ENCODE measurements at places on chromosomes 2 and 18.

- DNase-seq = no peak
Observed at GRCh38 chr2:43832457-43832856, 6.2 kb downstream of the ABCG5 start.

- DNase-seq = no peak
Observed at GRCh38 chr2:144694456-144694855, 174.5 kb upstream of the ZEB2 start.

DNA sequence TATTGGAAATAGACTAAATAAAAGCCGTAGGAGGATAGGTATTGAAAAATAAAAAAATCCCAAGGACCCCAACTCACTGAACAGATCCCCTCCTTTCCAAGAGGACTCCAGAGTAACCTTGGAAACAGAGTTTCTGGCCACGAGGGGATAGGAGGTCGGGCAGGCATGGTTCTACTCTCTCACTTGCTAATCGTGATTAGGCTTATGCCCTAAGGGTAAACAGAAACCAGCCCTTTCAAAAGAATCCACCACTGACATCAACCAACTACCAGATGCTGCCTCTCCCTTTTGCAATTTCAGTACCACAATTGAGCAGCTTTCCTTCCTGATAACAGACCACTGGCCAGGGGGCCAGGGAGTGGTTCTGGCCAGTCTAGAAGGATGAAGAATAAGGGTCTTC lies 477.8 kb downstream of the EIPR1 start:
- DNase-seq = no peak

DNA sequence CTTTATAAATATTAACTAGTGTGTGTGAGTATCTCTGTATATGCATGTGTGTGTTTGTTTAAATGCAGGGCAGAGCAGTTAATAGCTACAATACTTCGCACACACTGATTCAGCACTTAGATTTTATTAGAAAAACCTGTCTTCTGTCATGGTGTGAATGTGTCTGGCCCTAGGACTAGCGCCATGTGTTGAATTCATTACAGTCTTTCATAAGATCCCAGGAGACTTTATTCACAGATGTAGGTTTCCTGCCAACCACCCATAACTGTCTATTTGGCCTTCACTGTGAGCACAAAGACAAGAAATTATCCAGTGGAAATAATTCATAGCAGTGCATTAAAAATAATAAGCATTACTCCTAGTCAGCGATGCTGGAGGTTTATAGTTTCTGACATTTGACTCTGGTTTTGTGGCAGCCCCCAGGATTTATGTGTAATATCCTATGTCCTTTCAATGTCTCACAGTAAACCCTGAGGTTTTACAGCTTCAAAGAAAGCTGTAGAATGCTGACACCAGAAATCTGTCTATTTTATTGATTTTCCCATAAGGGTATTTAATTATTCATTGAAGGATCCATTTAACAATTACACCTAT lies 93.9 kb downstream of the ZNF804A start:
- no peak for DNase-seq

- DNase-seq = peak; percentile 39
Observed at GRCh38 chr2:25274868-25275574, 66.7 kb downstream of the DNMT3A start.

GRCh38 chr2:38561691-38562090 lies 41.0 kb downstream of the HNRNPLL start:
- DNase-seq = no peak

DNA sequence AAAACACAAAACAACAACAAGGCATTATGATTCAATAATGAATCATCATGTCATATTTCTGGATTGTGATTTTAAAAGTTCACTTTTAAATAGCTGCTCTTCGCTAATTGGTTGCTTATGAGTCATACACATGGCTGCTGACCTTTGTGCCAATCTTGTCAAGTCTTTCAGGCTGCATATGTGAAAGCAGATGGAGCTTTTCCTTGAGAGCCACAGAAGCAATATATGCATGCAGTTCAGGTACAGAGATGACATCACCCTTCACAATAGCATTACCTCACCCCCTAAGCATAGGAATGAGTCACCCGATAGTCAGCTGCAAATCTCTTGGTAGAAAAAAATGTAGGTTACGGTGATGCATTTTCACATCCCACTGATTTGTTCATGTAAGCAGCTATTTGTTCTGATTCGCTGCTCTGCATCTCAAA lies 27.2 kb downstream of the EIF2AK3 start:
- DNase-seq = peak; percentile 2

DNA sequence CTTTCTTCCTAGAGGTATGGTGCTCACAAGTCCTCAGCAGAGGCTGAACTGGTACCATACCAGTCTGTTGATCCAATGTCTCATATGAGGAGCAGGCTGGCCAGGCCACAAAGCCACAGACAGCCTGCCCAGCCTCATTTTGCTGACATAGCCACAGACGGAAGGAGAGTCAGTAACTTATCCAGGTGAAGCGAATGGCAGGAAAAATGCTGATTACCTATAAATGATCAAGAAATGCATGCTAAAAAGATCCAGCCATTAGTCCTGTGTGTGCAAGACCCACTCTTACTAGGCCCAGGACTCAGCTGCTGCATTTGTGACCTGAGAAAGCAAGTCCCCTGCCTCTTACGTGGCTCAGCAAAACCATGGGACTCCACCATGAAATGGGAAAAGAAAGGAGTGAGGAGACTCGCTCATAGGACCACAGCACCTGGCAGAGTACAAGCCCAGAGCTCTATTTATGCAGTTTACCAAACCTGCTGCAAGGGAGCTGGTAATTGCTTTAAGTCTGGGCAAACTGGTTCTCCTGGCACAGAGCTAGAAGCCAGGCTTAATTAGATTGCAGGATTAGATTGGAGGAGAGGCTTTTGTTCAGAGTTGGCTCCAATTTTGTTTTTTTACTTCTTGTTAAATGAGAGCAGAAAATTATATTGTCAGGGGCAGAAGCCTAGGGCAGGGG lies 19.0 kb downstream of the RHOB start:
- no peak for DNase-seq

GRCh38 chr18:26439537-26439936 lies 108.8 kb downstream of the KCTD1 start:
- no peak for DNase-seq

- DNase-seq = no peak
Observed at GRCh38 chr18:35241448-35241804, 592 bp downstream of the ZNF397 start.

DNA sequence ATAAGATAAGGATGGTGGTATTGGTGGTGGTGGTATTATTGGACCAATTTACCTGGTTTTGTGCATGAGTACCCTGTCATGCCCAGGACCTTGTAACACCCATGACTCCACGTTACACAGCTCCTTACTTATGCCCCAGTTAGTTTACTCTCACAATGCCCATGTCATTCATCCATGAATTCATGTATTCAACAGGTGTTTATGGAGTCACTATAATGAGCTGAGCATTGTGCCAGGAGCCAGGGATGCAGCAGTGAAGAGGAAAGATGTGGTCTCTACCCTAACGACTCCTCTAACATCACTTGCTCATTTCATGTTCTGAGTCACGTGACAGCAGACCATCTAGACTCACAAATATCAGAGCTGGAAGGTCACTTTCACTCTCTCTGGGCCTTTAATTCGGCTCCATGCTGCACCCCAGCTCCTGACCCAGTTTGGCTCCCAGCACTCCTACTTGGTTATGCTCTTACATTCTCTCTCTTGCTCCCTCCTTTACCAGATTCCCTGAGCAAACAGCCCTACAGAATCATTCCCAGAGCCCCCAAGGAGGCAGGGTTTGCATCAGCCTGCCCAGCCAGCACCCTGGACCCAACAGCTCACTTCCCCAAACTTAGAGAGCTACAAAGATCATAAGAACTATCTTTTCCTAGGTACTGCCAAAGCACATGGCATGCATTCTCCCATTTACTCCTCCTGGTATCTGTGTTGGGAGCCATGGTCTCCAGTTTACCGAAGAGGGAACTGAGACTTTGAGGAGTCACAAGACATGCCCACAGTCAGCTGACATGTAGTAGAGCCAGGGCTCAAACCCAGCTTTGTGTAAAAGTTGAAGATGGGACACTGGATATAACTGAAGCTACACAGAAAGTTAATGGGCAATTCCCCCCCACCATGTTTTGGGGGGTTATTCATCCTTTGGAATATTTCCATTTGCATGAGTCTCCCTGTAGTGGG lies 449.9 kb downstream of the LRATD1 start:
- no peak for DNase-seq

GRCh38 chr2:102033031-102033749 lies 41.4 kb downstream of the IL1R2 start:
- DNase-seq = peak; percentile 23

DNA sequence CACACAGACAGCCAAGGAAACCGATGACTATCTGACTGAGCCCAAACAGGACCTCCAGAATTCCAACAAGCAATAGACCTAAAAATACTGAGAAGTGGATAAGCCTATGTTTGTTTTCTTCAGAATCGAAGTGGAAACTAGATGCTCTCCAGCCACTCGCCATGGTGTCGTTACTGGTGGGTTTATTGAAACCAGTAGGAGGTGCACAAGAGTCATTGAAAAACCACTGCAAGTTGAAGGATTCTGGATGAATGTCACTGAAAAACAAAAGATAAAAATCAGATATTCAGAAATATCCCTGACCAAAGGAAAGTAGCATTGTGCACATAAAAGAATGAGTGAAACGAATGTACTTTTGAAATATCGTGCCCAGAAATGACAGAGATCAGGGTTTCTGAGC lies 15.3 kb downstream of the TM4SF20 start:
- DNase-seq = no peak

GRCh38 chr2:16615687-16616615 lies 49.7 kb downstream of the CYRIA start:
- no peak for DNase-seq

GRCh38 chr18:29002747-29003146 lies 825.8 kb upstream of the CDH2 start:
- no peak for DNase-seq

DNA sequence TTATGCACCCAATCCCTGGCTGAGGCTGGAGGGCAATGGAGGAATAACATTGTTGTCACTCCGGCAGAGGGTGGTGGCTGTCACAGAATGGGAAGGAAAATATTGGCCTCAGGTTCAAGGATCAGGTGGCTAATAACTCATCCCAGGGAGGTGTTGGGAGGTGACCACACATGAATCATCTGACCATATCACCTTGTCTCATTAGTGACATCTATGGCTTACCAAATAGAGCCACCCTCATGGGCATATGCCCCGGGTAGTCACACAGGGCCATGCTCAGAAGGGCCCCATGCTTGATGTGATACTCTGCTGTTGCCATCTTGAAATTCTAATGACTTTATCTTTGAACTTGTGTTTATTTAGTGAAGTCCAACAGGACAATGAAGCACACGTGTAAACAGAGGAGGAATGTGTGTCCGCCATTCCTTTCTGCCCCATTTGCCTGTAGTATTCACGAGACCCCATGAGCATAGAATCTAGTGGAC lies 27.5 kb upstream of the HK2 start:
- no peak for DNase-seq

DNA sequence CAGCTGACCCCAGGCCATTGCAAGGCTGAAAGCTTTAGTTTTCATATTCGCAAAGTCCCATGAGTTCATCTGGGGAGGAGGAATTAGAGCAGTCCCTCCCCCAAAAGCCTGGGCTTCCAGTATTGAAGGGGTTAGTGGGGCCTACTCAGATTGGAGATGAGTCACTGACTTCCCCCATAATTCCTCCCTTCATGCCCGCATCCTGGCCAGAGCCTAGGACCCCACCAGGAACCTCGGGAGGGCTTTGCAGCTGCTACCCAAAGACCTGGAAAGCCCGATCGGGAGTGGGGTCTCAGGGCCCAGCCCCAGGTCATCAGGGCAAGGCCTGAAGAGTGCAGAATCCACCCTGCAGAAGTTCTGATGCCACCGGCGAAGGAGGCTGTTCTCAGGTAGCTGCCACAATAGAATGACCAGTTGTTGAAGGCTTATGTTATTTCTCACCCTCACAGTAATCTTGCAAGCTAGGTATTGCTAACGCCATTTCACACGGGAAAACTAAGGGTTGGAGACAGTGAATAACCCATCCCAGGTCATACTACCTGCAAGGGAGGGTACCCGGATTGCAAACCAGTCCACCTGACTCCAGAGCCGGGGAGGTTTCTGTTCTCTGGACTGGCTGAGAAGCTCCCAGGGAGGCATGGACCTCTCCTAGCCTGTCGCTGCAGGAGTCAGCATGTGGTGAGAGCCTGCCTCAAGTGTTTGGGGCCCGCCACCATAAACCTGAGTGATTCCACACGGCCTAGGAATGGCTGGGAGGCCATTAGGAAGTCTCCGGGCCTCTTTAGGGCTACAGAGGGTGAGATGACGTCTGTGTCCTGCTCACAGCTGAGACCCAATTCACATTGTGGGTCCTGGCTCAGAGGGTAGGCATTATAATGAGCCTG lies 5.8 kb upstream of the ARID5A start:
- no peak for DNase-seq

GRCh38 chr18:22840606-22841144 lies 92.5 kb upstream of the RBBP8 start:
- DNase-seq = no peak

DNA sequence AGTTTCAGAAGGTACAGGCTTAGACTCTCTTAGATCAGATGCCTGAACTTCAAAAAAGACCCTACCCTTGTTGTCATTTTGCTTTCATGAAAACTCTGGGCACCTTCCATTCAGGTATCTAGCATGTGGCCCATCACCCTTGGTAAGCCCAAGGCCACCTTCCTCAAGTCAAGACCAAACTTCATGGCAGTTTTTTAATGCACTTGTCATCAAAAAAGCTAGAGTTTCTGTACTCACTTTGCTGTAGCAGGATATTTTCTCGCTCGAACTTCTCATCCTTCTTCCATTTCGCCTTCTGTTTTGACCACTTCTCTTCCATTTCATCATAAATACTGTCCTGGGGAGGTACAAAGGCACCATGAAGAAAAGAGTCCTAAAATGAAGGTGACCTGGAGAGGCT lies 48.2 kb downstream of the FLACC1 start:
- no peak for DNase-seq

GRCh38 chr2:222806526-222807137 lies 54.2 kb upstream of the ACSL3 start:
- no peak for DNase-seq

GRCh38 chr18:48399303-48400075 lies 9.7 kb downstream of the ZBTB7C start:
- no peak for DNase-seq

DNA sequence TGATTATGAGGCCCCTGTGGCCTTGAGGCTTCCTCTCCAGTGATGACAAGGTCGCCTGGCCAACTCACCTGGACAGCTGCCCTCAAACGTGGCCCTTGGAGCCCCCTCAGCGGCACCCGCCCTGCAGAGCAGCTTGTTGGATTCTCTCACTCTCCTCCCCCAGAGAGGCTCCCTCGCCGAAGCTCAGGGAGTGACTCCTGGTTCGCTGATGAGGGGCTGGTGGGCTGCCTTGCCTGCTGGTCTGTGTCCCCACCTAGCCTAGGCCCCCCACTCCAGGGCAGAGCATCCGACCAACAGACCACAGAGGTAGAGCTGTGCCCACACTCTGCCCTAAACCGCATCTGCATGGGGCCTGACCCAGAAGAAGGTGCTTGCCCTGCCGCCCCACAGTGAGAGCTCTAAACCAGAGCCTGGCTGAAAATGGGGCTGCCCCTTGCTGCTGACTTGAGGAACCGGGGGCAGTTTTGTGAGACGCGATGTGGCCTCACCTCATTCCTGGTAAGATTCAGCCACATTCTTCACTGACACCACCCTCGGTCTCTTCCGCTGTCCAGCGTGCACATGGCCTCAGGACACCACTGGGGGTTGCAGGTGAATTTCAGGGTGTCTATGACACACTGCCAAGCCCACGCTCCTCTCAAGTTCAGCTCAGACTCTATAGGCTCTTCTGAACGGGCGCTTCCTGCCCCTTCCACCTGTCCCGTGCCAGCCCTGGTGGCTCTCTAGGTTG lies 131.6 kb downstream of the CABLES1 start:
- no peak for DNase-seq

Data from stimulated activated CD8-positive, alpha-beta memory T cell treated with anti-CD3 and anti-CD28 coated beads, Interleukin-7, amount 100 ng/mL, for 48 hours (primary cell).